ENCODE measurements at places on chromosomes 5 and 9. TPM values are rescaled to one million over a fixed set of nuclear protein-coding genes. Genes with fewer than 3 reads are reported as not detected.

The TSSK1B gene
- not detected for total RNA-seq

The PIP5KL1 gene
- 0.17 TPM for total RNA-seq

The RANBP17 gene
- 117 TPM for total RNA-seq

The FBLL1 gene
- total RNA-seq: 4.9 TPM

The SLC6A7 gene
- not detected for total RNA-seq

The CDX1 gene
- total RNA-seq: not detected

The ADAMTS6 gene
- 1.2 TPM for total RNA-seq

The PTTG1 gene
- 144 TPM for total RNA-seq

The FOXD4L4 gene
- total RNA-seq: 1.8 TPM

The SNCAIP gene
- not detected for total RNA-seq

The CTXN3 gene
- total RNA-seq: not detected

The KDM3B gene
- 75.1 TPM for total RNA-seq

- no peak for DNase-seq
These were observed 13.9 kb downstream of the SGCD start for GRCh38 chr5:156340893-156341292.

DNA sequence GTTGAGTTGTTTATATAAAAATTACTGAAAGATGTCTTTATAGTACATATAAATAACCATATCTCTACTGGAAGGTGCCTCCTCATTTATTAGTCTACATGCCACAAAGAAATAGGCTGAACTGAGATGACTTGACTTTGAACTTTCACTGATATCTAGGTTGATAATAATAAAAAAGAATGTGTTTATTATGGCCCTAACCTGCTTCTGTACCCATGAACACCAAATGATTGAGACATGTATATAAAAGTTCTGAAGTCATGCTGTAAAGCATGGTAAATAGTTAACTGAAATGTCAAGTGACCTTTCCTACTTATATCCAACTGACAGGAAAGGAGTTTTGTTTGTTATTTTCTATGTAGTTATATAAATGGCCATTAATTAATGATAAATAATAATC, 33.2 kb upstream of the GRAMD2B start:
- no peak for DNase-seq

GRCh38 chr5:123844873-123845272, 332.9 kb downstream of the CSNK1G3 start:
- DNase-seq: no peak

- DNase-seq: peak; percentile 6
These were observed 237.4 kb upstream of the PTGER4 start for GRCh38 chr5:40442346-40442745.

- no peak for DNase-seq
These were observed 2.5 kb upstream of the RGMB start for GRCh38 chr5:98770911-98771322.

- DNase-seq: no peak
These were observed 237.7 kb upstream of the MEF2C start for GRCh38 chr5:89120719-89121118.

DNA sequence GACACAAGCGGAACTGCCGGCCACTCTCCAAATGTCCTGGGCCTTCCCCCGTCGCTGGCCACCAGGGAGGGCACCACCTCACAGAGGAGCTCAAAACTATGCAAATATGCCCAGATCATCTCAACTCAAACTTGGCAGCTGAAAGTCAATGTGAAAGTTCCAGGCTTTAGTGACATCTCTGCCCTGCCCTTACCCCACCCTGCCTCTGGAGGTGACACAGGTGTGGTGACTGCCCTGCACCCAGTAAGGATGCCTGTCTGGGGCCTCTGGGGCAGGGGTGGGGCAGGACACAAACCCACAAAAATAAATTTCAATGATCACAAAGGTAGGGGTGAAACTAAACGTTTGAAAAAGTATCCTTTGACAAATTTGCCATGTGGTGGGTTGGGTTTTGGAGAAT, 213.4 kb downstream of the HSPA4 start:
- no peak for DNase-seq

DNA sequence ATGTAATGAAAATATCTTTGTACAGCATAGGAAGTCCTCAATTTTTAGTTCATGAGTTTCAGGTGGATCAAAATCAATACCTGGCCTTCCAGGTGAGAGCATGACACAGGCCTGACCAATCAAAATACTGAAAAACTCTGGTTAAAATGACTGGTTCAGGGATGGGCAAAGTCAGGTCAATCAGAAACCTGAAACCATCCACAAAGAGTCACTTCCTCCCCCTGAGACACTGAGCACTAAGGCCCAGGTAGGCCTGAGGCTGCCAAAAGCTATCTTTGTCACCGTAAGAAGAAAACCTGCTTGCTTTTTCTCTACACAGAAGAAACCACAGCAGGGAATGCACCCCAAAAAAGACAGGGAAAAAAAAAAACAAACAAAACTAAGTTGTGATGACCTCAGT, 444.8 kb downstream of the TLR4 start:
- no peak for DNase-seq

GRCh38 chr9:122349201-122349600, 21.6 kb upstream of the PTGS1 start:
- DNase-seq: no peak

- DNase-seq: no peak
These were observed 26.9 kb downstream of the GOLM1 start for GRCh38 chr9:86072394-86072877.

DNA sequence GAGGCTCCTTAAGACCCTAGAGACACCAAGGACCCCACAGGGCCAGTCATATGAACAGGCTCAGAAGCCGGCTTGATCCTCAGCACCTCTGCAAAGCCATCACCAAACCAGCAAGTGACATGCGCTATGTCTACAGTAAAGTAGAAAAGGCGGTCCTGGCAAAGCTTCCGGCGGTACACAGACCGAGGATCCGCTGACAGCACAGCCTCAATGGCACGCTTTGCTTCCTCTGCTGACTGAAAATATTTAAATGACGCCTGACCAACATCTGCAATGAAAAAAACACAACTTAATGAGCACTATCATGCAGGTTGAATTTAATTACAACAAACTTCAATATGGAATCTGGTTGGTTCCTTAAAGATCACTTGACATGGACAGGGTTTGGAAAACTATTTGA, 17.6 kb downstream of the TRMO start:
- no peak for DNase-seq

DNA sequence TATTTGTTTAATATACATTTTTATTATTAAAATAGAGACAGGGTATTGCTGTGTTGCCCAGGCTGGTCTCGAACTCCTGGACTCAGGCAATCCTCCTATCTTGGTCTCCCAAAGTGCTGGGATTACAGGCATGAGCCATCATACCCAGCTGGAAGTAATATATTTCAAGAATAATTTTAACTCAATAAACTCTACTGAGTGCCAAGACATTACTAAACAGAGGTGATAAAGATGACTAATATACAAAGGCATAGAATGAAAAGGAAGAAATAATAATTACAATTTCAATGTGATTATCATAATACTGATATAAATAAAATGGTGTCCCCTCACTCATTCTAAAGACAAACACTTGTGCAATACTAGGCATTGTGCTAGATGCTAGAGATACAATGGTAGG, 13.9 kb downstream of the GOLPH3 start:
- no peak for DNase-seq

GRCh38 chr5:160462167-160462566, 40.5 kb downstream of the PTTG1 start:
- no peak for DNase-seq

DNA sequence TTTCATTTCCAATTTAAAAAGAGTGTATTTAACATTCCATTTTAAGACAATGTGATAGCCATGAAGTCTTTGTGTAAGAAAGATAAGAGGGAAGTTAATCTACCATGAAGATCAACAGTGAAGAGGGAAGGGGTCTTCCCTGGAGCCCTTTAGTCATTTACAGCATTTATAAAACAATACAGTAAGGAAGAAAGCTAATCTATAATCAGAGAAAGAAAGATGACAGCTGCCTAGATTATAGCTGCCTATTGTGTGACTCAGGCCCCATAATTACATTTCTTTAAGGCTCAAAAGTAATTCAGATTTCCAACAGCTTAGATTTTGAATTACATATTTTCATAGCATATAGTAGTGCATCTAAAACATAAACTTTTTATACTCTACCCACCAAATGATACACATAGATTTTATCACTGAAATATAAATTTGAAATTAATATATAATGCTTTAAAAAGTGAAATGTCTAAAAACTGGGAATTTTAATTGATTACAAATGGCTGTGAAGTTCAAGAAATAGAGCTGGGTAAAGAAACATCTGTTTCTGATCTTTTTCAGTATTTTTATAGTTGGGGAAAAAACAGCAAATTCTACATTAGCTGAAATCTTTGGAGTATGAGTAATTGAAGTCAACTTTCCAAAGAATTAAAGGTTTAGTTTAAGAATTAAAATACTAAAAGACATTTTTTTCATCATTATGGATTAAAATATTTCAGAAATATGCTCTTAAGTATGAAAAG, 89.6 kb downstream of the RIC1 start:
- no peak for DNase-seq

DNA sequence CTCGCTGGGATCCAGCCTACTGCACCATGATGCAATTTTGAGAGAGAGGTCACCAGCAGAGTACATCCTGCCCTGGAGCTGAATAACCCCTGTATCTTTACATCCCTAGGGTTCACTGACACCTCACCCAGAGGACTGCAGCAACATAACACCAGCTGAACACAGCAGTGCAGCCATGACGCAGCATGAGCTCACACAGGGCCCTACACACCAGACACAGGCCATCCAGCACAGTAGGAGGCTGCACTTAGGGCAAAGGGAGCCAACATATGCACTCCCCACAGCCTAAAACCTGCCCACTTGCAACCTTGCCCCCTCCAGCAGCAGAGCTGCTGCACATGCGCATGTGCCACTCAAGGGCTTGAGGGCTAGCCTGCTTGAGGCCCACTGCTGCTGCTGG, 157.3 kb upstream of the SMARCA2 start:
- DNase-seq: no peak

- no peak for DNase-seq
These were observed 54.0 kb upstream of the FKTN start for GRCh38 chr9:105503881-105504280.

GRCh38 chr5:73692166-73692640, 66.2 kb downstream of the ARHGEF28 start:
- DNase-seq: no peak

GRCh38 chr5:6686501-6686900, 26.7 kb upstream of the TENT4A start:
- no peak for DNase-seq

GRCh38 chr5:16970260-16970659, 34.2 kb upstream of the MYO10 start:
- DNase-seq: no peak

Data from Calu3 (cell line).